ENCODE measurements at places on chromosomes 1 and 21.

GRCh38 chr1:151960780-151961513 lies 32.7 kb downstream of the S100A10 start:
- DNase-seq = no peak

DNA sequence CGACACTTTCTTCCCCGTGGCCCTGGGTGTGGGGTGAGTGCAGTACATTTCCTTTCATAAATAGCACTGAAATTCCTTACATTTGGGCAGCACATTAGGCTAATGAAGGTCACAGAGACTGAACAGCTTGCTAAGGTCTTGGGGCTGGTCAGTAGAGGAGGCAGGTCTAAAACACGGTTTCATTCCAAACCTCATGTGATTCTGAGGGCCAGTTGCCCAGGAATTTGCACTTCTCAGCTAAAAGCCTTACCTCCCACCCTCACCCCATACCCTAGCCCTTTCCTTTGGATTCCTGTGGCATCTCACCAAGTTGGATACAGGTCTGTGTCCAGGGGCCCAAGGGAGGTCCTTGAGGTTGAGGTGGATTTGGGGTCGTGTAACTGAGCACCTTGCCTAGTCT lies 147.8 kb upstream of the CD34 start:
- DNase-seq = no peak

GRCh38 chr1:94755675-94756074 lies 64.5 kb upstream of the SLC44A3 start:
- no peak for DNase-seq

GRCh38 chr1:234639961-234640360 lies 30.0 kb upstream of the IRF2BP2 start:
- no peak for DNase-seq

DNA sequence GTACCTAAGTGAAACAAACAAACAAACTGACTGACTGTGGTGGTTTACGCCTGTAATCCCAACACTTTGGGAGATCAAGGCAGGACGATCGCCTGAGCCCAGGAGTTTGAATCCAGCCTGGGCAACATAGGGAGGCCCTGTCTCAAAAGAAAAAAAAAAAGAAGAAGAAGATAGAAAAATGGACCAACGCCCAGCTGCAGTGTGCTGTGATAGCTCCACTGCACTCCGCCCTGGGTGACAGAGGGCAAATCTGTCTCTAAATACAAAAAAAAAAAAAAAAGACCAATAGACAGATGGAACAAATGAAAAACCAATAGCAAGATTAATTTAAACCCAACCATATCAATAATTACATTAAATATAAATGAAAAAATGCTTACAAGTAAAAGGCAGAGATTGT lies 13.9 kb downstream of the AKR7A3 start:
- DNase-seq = no peak

DNA sequence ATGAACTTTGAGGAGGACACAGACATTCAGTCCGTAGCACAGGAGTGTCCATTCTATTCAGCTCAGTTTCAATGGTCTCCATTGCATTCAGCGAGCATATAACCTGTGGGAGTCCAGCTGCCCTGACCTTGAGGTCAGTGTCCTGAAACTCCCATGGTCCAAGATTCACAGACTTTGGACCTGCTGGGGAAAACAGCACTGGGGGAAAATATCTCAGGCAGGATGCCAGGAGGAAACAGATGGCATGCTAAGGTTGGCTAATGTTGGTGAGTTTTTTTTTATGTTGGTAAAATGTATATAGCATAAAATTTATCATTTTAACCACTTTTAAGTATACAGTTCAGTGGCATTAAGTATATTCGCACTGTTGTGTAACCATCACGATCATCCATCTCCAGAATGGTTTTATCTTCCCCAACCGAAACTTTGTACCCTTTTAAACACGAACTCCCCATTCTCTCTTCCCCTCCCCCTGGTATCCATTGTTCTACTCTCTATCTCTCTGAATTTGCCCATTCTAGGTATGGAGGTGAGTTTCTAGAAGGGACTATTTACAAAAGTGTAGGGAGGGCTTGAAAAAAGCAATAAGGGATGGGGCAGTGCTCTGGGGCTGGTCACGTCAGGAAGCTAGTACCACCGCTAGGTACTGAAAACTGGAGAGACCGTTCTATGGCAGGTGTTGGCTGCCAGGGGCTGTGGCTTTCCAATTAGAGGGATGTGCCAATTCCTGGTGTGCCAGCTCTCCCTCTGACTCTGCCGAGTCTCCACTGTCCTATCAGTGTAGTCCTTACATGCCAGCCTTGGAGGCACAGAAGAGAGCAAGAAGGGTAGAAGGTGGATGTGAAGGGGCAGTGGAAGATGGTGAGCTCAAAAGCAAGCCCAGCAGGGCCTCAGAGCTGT lies 85.3 kb downstream of the FOXD2 start:
- no peak for DNase-seq

DNA sequence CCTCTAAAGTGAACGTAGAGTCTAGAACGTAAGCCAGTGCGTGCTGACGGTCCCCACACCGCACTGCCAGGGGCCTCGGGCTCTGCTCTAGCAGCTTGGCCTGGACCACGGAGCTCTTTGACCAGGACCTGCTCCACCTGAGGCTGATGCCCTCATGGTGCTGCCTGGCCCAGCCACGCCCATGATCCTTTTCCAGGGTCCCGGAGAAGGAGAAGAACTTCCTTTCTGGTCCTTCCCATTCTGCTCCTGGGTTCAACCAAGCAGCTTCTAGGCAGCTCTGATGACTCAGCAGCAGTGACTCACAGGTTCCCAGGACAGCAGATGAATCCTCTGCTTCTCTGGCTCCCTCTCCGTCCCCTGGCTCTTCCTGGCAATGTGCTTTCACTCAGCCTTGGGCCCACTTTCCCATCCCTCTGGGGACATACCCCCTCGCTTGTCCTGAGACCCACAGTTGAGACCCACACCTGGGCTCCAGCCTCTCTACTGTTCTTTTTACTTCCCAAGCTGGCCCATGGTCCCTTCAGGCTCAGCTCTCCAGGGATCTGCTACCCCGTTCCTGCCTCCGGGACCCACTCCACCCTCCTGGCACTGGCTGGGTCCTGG lies 246.3 kb upstream of the RAB4A start:
- DNase-seq = no peak

DNA sequence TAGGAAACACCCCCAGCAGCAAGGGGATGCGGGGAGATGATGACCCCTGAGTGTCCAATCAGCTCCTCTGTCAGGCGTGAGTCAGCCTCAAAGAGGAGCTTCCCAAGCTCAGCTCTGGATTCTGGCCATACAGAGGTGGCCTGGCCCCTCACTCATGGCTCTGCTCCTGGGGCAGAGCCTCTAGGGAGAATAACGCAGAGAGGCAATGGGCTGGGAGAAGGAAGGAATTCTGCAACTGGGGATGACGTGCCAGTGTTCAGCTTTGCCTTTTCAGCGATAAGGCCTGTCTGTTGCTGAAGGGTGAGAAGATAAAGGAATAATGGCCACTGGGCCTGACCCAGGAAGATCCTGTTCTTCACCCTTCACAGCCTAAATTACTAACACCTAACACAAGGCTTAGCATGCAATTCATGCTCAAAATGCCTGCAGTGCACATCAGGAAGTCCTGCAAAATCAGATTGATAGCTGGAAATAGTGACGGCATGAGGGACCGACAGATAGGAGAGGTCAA lies 92.2 kb downstream of the TBX19 start:
- no peak for DNase-seq

- DNase-seq = no peak
These were observed 582 bp downstream of the SLC37A1 start for GRCh38 chr21:42513985-42514882.

DNA sequence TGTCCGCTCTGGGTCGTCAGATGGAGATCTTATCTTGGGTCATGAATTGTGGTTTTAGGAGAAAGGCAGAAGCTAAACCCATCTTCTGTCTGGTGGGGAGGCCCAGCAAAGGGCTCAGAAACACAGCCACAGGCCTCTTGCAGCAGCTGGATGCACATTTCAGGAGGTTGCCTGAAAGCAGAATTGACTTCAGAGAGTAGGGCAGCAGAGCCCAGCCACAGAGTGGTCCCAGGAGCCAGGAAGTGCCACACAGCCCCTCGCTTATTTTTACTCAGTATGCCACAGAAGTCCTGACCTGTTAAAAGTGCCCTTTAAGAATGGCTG lies 8.3 kb upstream of the RIPK4 start:
- DNase-seq = no peak

GRCh38 chr1:229280921-229281320 lies 10.0 kb downstream of the RAB4A start:
- no peak for DNase-seq

- no peak for DNase-seq
These were observed 104.9 kb upstream of the TMPRSS2 start for GRCh38 chr21:41612674-41613532.

GRCh38 chr1:171910786-171911185 lies 69.5 kb downstream of the DNM3 start:
- DNase-seq = no peak

GRCh38 chr1:66316464-66317247 lies 217.3 kb upstream of the SGIP1 start:
- no peak for DNase-seq

GRCh38 chr1:58338081-58338480 lies 208.4 kb downstream of the OMA1 start:
- no peak for DNase-seq

DNA sequence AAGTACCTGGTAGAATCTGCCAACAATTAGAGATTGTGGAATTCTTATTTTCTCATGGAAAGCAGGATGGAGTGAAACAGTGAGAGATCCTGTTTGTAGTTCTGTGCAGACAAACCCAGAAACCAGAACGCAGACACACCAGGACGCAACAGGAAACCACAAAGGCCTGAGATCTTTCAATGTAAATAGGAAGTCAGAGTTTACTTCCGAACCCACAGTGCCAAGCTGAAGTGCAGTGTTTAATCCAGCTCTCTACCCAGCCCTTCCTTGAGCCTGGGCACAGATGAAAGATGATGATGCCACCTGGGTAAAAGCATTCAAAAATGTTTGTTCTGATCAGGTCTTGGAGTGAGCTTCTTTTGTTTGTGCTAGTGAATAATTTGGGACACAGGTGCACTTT lies 244.2 kb upstream of the HOOK1 start:
- DNase-seq = no peak

All from esophagus squamous epithelium (tissue), 5 donors.